Activated T-helper 1 cell treated with Interleukin-2 at 50 U/mL for 16 hours (primary cell): ENCODE measurements at places on chromosomes 6 and 20.

- peak; percentile 54 for DNase-seq
Measured at GRCh38 chr20:4720041-4720976, 1.4 kb upstream of the PRND start.

DNA sequence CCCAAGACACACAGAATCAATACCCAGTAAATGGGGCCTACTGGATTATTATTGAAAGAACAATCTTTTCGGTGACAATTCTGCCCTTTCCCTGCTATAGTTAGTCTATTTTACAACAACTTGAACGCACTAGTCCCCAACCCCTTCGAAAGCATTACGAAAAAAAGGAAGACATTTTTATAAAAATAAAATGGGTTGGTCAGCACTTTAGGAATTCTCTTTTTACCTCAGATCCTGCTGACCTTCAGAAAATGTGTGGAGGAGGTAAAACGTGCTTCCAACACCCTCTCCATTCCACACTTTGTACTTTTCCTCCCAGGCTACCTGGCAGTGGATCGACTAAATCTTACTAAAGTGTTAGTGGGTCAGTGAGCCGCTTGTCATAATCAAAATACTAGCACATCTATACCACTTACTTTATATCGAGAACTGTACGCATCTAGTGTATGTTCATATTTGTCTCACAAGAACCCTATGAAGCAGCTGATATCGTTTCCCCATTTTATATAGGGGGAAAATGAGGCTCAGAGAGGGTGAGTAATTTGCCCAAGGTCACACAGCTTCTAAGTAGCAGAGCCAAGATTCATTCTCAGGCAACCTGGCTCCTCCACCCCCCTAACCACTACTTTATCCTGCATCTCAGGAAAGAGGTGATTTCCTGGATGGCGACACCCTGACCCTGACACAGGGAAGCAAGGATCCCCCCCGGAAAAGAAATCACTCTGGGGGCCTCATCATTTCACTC lies 10.6 kb downstream of the NFATC2 start:
- DNase-seq: no peak

DNA sequence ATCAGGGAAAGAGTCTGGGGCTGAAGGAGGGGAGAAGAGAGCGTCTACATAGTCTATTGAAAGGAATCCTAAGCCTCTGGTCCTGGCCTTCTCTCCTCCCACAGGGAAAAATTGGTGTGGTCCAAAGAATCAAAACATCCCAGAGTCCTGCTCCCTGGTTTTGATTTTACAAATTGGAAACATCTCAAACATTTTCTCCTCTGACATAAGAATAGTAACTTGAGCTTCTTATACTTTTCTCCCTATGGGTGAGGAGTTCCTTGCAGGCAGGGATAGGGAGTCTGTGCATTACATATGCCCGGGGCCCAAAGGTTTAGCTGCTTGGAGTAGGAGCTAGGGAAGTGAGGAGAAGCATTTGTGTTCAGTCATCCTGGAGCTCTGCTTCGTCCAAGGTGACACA lies 120.0 kb upstream of the GGTLC1 start:
- no peak for DNase-seq

DNA sequence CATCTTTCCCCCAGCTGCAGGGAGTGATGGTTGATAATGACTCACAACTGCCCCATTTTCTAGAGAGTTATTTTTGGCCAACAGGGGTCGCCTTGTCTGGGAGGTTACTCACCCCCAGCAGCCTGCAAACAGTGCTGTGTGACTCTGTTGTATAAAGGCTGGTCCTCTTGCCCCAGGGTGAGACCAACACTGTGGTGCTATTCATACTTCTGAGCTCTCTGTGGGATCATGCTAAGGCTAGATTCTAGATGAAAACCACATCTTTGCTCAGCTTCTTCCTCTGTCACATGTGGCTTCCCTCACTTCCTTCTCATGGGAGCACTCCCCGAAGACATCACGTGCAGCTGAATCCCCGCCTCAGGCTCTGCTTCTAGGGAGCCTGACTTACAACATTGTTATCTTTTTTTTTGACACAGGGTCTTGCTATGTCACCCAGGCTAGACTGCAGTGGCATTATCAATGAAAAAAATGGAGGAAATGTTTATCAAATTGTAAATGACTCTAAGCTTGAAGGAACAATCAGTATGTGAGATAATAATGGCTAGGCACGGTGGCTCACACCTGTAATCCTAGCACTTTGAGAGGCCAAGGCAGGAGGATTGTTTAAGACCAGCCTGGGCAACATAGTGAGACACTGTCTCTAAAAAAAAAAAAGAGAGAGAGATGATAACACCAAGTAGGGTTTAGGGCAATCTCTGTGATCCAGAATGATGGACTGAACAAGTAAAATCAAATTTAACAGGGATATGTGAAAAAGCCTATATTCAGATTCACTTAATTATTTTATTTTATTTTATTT lies 55.7 kb upstream of the SLC23A2 start:
- peak; percentile 49 for DNase-seq

GRCh38 chr20:44979090-44979621 lies 12.8 kb downstream of the STK4 start:
- peak; percentile 45 for DNase-seq

- DNase-seq: no peak
Measured at GRCh38 chr6:157019115-157019641, 242.0 kb downstream of the ARID1B start.

DNA sequence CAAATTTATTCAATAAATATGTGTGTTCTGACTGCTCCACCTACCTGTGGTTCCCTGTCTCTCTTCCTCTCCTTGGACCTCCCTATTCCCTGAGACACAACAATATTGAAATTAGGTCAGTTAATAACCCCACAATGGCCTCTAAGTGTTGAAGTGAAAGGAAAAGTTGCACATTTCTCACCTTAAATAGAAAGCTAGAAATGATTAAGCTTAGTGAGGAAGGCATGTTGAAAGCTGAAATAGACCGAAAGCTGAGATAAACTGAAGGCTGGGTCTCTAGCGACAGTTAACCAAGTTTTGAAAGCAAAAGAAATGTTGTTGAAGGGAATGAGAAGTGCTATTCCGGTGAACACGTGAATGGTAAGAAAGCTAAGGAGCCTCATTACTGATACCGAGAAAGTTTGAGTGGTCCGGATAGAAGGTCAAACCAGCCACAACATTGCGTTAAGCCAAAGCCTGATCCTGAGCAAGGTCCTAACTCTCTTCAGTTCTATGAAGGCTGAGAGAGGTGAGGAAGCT lies 34.1 kb downstream of the UST start:
- DNase-seq: no peak
